ENCODE measurements at places on chromosomes 4 and X.

DNA sequence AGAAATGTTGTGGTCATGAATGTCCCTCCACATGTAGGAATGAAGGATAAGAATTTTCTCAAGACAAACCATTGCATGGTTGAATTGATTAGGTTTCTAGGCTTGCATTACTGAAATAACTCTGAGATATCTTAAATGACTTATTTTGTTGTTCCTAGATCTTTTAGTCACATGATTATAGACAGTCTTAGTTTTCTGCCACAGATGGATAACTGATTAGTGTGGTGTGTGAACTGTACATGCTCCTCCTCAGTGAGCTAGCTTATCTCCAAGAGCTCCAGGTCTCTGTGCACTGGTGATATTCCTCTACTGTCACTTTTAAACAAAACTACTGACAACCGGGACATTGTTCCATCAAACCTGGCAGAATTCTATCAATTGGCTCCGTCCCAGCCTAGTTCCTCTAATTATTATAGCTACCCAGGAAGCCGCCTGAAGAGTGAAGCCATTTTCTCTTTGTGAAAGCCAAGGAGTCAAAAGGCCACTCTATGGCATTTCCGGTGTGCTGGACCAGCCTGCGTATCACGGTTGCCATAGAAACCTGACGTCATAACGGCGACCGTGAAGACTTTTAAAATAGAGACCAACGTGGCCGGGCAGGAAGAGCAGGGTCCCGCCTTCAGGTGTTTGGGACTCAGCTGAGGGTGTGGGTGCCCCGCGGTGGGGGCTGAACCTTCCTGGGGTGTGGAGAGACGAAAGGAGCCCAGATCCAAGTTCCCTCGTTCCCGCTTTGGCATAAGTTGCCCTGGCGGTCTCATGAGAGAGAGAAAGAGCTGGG, 28.1 kb downstream of the BEX3 start:
- peak; percentile 78 for DNase-seq

GRCh38 chr4:136754810-136755530, 777.3 kb downstream of the PCDH18 start:
- DNase-seq, result no peak

- no peak for DNase-seq
These were observed 127.8 kb upstream of the FRMPD4 start for GRCh38 chrX:12010436-12010835.

- DNase-seq, result no peak
These were observed 66.0 kb downstream of the UBE2K start for GRCh38 chr4:39763714-39764572.

DNA sequence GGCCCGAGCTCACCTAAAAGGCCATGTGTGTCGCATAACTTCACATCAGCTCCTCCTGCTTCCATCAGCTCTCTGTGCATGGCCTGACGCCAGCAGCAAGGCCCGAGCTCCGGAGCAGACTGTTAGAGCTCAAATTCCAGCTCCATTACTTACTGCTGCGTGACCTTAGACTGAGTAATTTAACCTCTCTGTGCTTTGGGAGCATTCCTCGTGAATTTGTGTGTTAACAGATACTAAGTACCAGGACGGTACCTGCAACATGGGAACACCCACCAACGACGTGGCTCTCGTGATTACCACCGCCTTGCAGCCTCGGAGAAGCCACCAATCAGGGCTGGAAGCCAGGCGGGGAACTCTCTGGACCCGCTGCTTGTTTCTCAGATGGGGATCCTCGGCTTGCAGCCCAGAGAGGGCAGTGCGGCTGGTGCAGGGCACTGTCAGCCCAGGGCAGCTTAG, 12.9 kb downstream of the LETM1 start:
- DNase-seq, result peak; percentile 86

DNA sequence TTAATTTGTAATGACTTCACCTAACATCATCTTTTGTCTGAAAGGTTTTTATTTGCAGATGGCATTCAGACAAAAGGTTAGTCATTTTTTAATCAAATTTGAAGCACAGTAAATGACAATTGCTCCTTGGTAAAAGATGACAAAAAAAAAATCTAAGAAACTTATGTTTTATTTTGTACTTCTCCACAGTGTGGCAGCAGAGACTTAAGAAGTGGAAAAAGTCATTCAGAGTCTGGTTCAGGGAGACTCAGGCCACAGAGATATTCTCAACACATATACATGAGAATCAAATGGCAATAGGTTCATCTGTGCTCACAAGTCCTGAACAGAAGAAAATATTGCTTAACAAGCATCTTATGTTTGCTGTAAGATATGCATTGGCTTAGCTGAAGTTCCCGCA, 436.2 kb downstream of the KCNIP4 start:
- no peak for DNase-seq

- DNase-seq, result no peak
These were observed 77.9 kb upstream of the GNPDA2 start for GRCh38 chr4:44804301-44804700.

DNA sequence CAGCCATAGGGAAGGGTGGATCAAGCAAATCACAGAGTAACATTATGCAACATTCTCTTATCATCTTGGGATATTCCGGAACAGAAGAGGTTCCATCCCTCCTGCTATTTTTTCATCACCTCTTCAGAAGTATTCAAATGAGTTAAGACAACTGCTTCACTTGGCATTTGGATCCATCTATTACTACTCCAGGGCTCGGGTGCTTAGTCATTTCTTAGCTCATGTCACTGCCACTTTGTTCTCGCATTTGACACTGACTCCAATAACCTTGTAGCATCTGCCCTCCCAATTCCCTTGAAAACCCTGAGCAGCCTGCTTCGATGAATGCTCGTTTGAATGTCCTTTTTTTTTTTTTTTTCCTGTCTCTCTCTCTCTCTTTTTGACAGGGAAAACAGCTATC, 114.9 kb downstream of the PPARGC1A start:
- DNase-seq, result no peak

- DNase-seq, result peak; percentile 29
These were observed 602.0 kb upstream of the CPEB2 start for GRCh38 chr4:14400307-14400706.

- DNase-seq, result no peak
These were observed 94.5 kb downstream of the CPZ start for GRCh38 chr4:8687083-8687482.

GRCh38 chrX:71935476-71935875, 24.8 kb downstream of the NHSL2 start:
- DNase-seq, result no peak

DNA sequence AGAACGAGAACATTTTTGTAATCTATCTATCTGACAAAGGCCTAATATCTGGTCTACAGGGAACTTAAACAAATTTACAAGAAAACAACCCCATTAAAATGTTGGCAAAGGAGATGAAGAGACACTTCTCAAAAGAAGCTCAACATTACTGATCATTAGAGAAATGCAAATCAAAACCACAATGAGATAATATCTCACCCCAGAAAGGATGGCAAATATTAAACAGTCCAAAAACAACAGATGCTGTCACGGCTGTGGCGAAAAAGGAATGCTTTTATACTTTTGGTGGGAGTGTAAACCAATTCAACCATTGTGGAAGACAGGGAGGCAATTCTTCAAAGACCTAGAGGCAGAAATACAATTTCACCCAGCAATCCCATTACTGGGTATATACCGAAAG, 2284.8 kb downstream of the ARAP2 start:
- no peak for DNase-seq

- DNase-seq, result peak; percentile 85
These were observed 64.0 kb downstream of the SMAD1 start for GRCh38 chr4:145545538-145546174.

- no peak for DNase-seq
These were observed 130.9 kb downstream of the TMEM164 start for GRCh38 chrX:110133735-110134370.

DNA sequence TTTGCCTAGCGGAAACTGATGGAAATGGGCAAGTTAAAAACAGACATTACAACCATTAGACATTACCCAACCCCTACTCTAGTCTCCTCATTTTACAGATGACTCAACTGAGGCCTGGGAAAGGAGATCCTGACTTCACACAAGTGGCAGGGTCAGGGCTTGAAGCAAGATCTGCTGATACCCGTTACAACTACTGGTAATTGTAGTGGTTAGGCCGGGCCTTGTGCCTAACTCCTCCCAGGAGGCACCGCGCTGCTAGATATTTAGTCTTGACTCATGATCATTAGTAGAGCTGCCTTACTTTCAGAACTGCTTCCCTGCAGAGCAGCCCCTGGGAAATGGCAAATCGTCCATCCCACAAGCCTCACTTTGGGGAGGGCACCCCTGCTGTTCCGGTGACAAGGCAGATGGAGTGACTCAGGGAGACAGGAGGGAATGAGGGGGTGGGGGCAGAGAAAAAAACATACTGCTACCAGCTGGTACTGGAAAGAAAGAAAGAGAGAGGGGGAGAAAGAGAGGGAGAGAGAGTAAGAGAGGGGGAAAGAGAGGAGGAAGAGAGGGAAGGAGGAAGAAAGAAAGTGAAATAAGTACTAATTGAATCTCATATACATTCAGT, 12.2 kb downstream of the ARHGEF6 start:
- peak; percentile 92 for DNase-seq

- peak; percentile 4 for DNase-seq
These were observed 1001.2 kb downstream of the STIM2 start for GRCh38 chr4:27861802-27862201.

DNA sequence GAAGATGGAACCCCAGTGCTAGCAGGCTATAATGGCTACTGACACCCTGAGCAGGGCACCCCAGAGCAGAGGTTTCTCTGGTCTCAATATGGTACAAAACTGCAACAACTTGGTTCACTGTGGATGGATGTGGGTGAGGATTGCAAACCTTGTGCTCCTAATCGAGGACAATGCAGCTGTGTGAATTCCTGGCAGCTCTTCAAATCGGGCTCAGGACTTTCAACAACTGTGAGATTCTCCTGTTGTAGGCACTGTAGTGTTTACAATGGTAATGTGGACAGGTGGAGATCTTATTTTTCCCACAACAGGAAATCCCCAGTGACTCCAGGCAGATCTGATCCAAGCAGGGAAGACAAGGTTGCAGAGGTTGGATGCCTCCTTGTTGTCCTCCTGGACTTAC, 101.5 kb downstream of the RCHY1 start:
- DNase-seq, result no peak

- DNase-seq, result no peak
These were observed 1345.2 kb downstream of the FSTL5 start for GRCh38 chr4:160818571-160818970.

Measured in HCEC 1CT (cell line).